ENCODE measurements at places on chromosomes 13 and 19. TPM values are rescaled to one million over a fixed set of nuclear protein-coding genes. Genes with fewer than 3 reads are reported as not detected.

Gene METTL21C
- polyA plus RNA-seq, result not detected

Gene WDR88
- 2.0 TPM for polyA plus RNA-seq

Gene POU2F2
- 0.70 TPM for polyA plus RNA-seq

Gene REX1BD
- 22.5 TPM for polyA plus RNA-seq

Gene CLEC11A
- 22.3 TPM for polyA plus RNA-seq

Gene APOC1
- 10.9 TPM for polyA plus RNA-seq

DNA sequence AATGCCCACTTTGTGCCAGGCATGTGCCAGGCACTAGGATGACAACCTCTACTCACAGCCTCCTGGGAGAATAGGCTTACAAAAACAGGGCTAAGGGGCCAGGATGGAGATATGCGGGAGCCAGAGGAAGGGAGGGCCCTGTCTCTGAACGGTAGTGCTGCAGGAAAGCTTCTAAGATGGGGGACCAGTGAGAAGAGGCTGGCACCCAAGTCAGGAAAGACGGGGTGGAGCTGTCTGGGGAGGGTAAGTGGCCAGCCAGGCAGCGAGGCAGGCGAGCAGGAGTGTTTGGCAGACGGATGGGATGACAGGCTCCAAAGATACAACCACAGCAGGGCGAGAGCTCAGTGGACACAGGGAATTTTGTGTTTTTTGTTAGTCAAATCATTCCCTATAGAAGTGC is 44.7 kb upstream of the GPI start:
- no peak for DNase-seq

GRCh38 chr19:35206855-35207254 is 21.7 kb downstream of the FAM187B start:
- DNase-seq, result no peak

- peak; percentile 14 for DNase-seq
These were observed 431 bp downstream of the GYS1 start for GRCh38 chr19:48992581-48993174.

- no peak for DNase-seq
These were observed 389.2 kb downstream of the DIAPH3 start for GRCh38 chr13:59774491-59774971.

DNA sequence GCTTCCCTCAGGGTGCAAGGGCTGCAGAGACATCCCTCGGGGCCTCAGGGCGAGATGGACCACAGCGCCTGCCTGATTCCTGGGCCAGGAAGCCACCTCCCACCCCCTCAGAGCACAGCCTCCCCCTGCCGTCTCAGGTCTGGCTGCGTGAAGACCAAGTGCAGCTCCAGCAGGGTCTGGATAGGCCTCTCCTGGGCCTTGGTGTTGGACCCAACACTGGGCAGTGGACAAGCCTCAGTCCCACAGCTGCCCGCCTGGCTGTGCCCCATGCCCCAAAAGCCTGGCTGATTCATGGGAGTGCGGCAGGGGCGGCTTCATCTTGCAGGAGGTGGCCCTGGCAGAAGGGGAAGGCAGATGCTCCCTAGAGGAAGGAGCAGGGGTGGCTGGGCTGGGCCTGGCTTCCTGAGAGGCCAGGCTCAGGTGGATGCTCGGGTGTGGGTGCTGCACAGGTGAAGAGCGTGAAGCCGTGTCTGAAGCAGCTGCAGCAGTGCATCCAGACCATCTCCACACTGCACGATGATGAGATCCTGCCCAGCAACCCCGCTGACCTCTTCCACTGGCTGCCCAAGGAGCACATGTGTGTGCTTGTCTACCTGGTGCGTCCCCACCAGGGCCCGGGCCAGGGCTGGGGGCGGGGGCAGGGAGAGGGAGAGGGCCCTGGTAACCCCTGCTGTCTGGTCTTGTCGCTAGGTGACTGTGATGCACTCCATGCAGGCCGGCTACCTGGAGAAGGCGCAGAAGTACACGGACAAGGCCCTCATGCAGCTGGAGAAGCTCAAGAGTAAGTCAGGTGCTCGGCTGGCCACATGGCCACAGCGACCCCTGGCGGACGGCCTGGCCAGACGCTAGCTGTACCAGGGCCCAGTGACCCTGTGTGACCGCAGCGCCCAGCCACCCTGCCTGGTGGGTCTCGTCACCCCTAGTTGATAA is 21.7 kb downstream of the MAU2 start:
- DNase-seq, result no peak

- no peak for DNase-seq
These were observed 29.0 kb downstream of the CKM start for GRCh38 chr19:45293682-45294081.

GRCh38 chr13:110616103-110617101 is 1.1 kb downstream of the NAXD start:
- DNase-seq, result no peak

DNA sequence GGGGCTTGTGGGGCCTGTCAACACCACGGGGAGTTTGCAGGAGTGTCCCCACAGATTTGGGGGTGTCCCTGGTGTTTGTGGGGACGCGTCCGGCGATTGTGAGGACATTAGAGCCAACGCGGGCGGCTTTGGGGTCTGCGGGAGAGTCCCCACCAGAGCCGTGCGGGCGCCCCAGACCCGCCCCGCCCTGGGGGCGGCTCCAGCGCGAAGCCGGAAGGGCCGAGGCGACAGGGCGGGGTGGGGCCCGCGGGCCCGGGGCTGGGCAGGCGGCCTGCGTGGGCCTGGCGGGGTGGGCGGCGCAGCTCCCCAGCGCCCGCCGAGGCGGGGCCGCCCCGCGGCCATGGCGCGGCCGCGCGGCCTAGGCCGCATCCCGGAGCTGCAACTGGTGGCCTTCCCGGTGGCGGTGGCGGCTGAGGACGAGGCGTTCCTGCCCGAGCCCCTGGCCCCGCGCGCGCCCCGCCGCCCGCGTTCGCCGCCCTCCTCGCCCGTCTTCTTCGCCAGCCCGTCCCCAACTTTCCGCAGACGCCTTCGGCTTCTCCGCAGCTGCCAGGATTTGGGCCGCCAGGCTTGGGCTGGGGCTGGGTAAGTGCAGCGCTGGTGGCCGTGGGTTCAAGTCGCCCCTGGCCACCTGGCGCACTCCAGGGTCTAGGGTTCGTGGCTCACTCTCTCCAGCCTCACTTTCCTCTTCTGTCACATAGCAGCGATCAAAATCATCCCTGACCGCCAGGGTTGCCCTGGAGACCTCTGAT is 10.3 kb downstream of the PDE4A start:
- DNase-seq, result no peak

DNA sequence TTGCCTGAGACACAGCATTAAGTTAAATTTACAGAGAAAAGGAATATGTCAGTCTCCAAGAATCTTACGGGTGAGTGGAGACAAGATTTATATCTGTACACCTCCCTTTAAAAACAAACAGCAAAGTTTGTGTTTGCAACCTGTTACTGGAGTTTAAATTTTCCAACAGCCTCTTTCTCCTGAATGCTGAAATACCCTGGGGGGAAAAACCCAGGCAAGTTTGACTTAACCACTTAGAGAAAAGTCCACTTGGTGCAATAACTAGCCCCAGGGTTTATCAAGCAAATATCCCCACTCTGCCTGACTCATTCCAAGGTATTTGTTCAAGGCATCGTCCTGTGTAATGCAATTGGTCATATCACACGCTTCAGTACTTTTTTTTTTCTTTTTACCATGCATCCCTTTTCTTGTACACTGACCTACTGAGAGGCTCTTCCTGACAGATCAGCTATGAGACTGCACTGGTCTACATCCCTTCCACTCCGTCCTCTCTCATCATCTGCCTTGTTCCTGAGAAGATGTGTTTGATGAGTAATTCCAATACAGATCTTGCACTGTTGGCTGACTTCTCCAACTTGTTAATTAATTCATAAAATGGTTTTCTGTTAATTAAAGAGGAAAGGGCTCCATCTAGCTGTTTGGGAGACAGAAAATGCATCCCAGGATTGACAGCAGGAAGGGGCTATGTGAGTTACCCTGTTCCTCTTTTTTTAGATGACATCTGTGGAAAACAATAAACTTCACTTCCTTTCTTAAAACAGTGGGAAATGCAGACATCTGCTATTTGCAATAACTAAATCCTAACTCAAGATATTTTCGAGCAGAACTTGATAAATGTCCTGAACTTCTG is 212.5 kb upstream of the IRS2 start:
- DNase-seq, result peak; percentile 31

- no peak for DNase-seq
These were observed 5.3 kb upstream of the CD79A start for GRCh38 chr19:41871573-41872383.

- DNase-seq, result peak; percentile 54
These were observed at the start of gene TMEM91 for GRCh38 chr19:41376241-41376997. TMEM91 (plus strand) TSS chr19:41376533; CDS start chr19:41378310, 1,777 bp downstream.

DNA sequence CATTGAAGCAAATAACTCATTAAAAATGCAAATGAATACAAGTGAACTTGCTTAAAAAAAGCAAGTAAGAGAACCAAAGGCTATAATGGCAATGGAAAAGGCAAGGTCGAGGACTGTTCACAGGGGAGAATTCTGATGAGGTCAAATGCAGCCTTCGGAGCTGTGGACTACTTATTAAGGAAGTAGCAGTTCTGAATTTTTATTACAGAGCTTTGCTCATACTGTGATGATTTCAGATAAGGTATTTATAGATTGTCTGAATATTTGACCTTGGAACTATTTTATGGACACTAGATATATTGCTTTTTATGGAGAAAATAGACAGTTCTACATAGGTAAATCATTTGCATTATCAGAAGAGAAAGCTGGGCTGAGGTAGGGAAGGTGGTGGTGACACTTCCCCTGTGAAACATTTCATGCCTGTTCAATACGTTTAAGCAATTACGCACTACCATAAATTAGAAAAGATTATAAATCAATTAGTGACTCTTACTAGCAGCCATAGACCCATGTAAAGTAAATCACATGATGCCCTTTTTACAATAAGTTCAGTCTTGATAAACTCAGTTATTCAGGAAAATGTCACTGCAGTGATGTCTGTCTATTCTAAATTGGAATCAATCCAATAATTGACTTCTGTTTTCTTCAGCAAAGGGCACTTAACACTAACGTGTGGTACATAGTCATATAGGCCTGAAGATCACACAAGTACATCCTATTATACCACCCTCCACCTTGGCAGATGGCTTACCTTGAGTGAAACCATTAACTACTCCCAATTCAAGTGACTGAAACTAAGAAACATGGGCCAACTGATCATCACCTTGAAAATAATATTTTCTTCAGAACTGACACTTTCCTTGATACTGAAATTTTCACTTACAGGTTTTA is 260.0 kb downstream of the KLF12 start:
- DNase-seq, result no peak

GRCh38 chr19:19068659-19069654 is 5.2 kb downstream of the SLC25A42 start:
- no peak for DNase-seq
